RPMI8226 (cell line): ENCODE measurements at places on chromosomes 7 and 10.

GRCh38 chr7:106840342-106840741, 24.7 kb upstream of the PIK3CG start:
- no peak for DNase-seq

DNA sequence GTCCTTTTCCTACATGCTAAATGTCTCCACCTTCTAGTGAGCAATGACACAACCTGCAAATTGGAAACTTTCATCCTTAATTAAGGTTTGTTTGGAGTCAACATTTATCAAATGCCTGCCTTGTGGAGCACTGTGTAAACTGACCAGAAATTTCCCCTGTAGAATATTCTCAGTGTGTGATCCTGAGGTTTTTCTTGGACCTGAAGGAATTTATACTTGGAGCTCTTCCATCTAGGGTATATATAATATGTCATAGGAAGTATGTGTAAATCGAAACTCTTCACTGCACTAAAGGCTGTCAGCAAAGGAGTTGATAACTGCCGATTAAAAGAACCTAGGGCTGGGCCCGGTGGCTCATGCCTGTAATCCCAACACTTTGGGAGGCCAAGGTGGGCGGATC, 152.4 kb downstream of the NSUN6 start:
- no peak for DNase-seq

GRCh38 chr7:116172353-116172752, 38.0 kb upstream of the TES start:
- DNase-seq, result no peak

DNA sequence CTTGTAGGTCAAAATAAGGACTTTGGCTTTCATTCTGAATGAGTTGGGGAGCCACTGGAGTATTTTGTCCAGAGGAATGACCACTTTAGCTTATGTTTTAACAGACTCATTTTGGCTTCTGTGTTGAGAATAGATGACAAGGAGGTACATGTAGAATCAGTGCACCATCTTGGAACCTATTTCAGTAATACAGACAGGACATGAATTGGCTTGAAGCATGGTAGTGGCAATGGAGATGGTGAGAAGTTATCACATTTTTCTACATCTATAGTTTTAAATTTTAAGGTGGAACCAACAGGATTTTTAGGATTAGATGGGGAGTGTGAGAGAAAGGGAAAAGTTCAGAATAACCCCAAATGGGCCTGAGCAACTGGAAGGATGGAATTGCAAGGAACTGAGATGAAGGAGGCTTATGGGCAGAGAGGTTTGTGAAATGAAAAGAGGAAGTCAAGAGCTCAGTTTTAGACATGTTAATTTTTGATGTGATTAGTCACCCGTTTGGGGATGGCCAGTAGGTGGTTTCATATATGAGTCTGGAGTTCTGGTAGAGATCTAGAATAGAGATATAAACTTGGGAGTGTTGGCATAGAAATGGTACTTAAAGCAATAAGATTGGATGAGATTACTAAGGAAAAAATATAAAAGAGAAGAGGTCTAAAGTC, 89.2 kb upstream of the JAZF1 start:
- DNase-seq, result no peak
